Astrocyte of the spinal cord (primary cell): ENCODE measurements at places on chromosomes 16 and 17.

DNA sequence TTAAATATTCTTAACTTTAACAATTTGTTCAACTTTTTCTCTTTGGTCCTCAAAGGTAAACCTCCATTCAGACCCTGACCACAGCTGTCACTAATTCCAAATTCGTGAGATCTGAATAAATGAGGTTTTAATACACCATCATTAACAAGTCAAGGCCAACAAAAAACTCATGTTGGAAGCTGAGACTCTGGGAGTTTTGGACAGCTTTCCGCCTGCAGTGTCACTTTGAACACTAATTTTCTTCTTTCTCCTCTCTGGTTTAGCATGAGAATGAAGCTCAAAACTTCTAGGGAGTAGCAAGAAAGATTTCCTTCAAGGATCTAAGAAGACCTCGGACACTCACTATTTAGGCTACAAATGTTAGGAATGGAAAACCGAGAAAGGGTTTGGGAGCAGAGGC, 32.7 kb upstream of the DNAH9 start:
- no peak for DNase-seq

- no peak for DNase-seq
Observed at GRCh38 chr16:27238016-27238587, 30.5 kb downstream of the NSMCE1 start.

- no peak for DNase-seq
Observed at GRCh38 chr17:79658811-79659207, 48.0 kb upstream of the RBFOX3 start.

DNA sequence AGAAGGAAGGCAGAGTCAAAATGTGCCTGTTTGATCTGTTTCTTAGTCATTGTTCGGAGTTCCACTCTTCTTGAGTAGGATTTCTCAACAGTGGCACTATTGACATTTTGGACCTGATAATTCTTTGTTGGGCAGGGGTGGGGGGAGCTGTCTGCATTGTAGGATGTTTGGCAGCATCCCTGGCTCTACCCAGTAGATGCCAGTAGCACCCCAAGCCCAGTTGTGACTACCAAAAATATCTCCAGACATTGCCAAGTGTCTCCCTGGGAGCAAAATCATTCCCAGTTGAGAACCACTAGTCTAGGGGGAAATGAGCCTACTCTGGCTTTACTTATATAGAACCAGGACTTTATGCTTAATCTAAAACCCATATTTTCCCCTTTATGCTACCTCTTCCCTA, 1.1 kb upstream of the GFOD2 start:
- DNase-seq = no peak

- no peak for DNase-seq
Observed at GRCh38 chr16:87366288-87366687, 17.3 kb downstream of the FBXO31 start.

- peak; percentile 0 for DNase-seq
Observed at GRCh38 chr16:79437764-79438751, 162.5 kb downstream of the MAF start.

GRCh38 chr17:61128661-61129115, 271.0 kb upstream of the TBX2 start:
- no peak for DNase-seq

DNA sequence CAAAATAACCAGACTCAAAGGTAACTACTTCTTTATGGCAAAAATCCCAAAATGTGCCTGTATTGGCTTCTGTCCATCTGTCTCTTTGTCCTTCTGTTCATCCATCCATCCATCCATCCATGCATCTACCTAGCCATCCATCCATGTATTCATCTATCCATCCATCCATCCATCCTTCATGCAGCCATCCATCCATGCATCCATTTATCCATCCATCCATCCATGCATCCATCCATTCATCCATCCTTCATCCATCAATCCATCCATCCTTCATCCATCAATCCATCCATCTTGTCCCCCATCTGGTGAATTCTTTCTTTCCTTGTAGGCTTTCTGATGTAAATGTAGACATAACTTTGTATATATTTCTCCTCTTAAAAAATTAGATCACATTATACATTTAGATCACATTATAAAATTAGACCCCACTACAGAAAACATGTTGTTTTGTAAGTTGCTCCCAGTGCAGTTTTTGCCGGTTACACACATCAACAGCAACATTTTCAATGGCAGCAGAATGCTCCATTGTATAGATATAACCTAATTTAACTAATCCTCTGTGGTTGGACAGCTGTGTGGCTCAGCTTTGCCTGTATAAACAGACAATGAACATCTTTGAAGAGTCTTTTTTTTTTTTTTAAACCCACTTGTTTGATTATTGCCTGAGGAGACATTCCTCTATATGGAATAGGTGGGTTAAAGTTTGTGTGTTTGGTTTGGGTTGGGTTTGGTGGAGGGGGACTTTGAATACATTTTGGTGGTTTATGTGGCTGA, 72.0 kb downstream of the MSI2 start:
- DNase-seq = no peak

DNA sequence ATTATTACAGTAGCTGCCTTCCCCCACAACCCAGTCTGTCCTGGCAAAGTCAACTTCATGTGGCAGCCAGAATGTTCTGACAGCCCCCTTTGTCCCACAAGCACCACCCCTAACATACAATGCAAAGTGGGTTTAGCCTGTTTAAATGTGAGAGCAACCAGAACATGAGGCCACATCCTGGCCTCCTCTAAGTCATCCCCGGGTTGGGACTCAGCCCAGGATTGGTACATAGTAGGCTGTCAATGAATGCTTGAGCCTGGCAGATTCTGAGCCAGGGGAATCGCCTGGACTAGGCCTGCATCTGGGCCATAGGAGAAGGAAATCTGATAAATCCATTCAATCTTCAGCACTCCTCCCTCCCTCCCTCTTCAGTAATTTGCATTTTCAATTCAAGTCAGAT, 4.3 kb upstream of the ITGA3 start:
- no peak for DNase-seq

GRCh38 chr16:3650631-3651265, 3.7 kb upstream of the DNASE1 start:
- no peak for DNase-seq

GRCh38 chr17:60717814-60718213, 40.2 kb downstream of the BCAS3 start:
- DNase-seq = no peak

DNA sequence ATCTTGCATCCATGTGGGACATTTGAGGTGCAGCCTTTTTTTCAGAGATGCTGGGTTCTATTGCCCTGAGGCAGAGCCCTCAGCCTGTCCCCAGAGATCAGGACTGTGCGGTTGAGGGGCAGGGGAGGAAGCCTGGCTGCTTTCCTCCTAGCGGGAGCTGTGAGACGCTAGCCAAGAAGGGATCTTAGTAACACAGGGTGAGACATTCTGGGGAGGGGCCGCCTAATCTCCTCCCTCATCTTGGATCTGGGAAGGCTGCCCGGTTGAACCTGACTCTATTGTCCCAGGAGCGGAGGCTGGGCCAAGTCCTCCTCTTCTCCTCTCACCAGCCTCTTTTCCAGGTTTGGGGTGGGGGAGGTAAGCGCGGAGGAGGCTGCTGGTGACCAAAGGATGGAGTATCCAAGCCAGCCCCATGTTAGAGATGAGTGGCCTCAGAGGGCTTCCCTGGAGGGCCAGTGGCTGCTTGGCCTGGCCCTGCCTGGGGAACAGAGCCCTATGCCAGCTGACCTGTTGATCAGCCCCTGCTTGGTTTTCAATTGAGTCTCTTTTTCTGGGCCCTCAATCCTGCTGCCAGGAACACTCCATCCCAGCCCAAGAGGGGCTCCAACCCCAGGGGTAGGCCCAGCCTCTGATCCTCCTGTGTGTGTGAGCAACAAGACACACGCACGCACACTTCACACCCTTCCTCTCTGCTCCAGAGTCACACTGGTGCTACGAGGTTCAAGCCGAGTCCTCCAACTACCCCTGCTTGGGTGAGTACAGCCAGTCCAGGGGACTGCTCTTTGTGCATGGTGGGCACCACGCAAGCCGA, 5.0 kb downstream of the CA4 start:
- peak; percentile 77 for DNase-seq

GRCh38 chr17:28960256-28961061, 9.1 kb upstream of the PHF12 start:
- no peak for DNase-seq

GRCh38 chr17:53101706-53102105, 721.0 kb upstream of the KIF2B start:
- no peak for DNase-seq

- DNase-seq = no peak
Observed at GRCh38 chr17:42760652-42761581, at the start of gene RAMP2. Gene RAMP2, plus strand, starts transcription at chr17:42761227. Its CDS starts 35 bp downstream, at chr17:42761262.

- DNase-seq = no peak
Observed at GRCh38 chr17:46026166-46027047, 27.4 kb downstream of the STH start.

DNA sequence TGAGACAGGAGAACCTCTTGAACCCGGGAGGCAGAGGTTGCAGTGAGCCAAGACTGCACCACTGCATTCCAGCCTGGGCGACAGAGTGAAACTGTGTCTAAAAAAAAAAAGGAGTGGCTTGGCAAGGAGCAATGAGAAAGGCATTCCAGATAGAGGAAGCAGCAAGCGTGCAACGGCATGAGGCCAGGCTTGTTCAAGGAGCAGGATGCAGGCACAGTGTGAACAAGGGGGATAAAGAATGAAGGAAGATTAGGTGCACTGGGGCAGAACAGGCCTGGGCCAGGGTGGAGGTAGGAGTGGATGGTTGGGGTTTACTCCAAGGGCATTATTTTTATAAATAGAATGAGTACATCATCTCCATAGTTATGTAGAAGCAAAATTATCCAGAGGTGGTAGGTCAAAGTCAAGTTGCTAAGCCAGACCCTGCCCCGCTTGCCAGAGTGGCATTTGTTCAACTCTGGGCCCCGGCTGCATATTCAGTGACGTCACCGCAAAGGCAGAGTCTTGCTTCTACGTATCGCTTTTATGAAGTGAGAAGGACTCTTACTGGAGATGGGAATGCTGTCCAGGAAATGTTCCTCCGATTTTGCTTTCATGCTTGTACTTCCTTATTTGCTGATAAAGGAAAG, 100.2 kb downstream of the KATNIP start:
- no peak for DNase-seq

- DNase-seq = peak; percentile 58
Observed at GRCh38 chr17:67151717-67152116, 93.3 kb downstream of the HELZ start.

GRCh38 chr17:65978871-65979270, 213.1 kb downstream of the CEP112 start:
- DNase-seq = no peak

- peak; percentile 46 for DNase-seq
Observed at GRCh38 chr17:72411124-72411563, 290.3 kb downstream of the SOX9 start.

DNA sequence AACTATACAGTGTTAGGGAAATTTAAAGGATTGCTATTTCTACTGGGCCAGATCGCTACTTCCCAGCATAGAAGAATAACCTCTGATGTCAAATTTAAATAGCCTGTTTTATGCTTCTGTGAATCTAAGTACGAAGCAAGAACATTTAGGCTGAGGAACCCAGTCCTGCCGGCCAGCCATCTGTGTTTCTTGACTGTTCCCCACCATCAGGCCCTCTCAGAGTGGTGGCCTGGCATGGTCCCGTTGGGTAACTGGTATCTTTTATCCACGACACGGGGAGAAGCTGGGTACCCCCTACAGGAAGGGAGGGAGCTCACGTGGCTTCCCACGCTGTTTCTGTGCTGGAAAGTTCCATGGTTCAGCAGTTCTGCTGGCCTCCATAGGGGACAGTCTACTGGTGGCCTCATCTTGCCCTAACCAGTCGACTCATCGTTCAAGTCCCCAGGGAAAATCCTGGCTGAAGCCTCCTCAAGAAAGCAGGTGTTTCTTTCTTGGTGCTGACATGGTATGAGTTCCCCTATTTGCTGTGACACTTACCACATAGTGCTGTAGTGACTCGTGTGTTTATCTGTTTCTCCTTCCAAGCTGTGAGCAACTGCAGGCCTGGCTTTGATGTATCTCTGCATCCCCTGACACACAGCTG, 201.7 kb upstream of the NLRP1 start:
- DNase-seq = peak; percentile 64

DNA sequence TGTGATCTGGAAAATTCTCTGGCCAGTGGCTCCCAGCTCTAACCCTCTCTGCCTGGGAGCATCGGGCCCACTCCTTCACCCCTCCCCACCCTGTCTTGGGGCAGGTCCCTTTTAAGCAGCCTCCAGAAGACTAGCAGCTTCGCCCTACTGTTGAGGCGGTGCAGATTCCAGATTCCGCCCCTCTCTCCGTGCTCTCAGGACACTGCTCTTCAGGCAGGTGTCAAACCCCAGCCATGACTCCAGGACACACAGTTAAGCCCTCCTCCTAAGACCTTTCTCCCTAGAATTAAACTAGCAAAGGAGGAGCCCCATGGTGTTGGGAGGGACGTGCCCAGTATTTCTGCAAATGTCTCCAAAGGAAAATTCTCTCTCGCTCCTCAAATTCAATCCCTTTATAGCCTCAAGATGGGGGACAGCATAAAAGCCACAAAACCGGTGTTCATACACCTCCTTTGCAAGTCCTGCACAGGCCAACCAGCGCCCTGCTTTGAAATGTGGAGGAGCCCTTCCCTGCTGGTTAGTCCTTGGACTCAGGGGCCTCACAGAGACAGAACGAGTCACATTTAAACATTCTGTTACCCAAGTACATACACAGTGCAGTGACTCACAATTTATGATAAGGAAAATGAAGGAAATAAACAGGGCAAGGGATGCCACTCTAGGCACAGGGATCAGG, 7.2 kb downstream of the LPO start:
- DNase-seq = no peak

DNA sequence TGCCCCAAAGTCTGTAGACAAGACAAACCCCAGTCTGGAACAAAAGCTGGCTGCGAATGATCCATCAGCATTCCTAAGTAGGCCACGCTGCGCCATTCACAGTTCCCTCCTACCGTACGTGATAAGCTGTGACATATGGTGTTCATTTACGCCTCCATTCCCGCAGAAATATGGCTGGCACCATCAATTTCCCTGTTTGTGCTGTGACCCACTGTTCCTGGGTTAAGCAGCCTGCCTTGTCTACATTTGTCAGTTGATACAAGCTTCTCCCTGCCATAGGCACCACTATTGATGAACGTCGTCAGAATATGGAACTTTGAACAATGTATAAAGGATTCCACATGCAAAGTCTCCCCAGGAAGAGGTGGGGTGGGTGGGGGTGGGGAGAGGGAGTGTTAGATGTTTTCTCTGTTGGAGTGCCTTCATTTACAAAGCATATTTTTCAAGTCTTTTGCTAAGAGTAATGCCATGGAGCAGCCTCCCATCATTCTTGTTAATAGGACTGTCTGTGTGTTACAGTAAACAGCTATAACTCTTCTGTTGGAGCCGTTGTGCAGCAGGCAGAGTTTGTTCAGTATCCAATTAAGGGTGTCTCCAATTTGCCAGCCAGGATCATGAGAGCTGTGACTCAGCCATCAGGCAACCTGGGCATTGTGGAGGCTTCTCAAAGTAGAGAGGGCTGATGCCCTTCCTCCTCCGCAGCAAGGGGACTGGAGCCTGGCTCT, 294.6 kb downstream of the TMEM114 start:
- DNase-seq = no peak

GRCh38 chr17:67137026-67137370, 92.6 kb downstream of the CACNG1 start:
- DNase-seq = no peak

GRCh38 chr17:47914306-47914948, 18.4 kb downstream of the SP2 start:
- DNase-seq = no peak
